ENCODE measurements at places on chromosomes 7 and 10.

DNA sequence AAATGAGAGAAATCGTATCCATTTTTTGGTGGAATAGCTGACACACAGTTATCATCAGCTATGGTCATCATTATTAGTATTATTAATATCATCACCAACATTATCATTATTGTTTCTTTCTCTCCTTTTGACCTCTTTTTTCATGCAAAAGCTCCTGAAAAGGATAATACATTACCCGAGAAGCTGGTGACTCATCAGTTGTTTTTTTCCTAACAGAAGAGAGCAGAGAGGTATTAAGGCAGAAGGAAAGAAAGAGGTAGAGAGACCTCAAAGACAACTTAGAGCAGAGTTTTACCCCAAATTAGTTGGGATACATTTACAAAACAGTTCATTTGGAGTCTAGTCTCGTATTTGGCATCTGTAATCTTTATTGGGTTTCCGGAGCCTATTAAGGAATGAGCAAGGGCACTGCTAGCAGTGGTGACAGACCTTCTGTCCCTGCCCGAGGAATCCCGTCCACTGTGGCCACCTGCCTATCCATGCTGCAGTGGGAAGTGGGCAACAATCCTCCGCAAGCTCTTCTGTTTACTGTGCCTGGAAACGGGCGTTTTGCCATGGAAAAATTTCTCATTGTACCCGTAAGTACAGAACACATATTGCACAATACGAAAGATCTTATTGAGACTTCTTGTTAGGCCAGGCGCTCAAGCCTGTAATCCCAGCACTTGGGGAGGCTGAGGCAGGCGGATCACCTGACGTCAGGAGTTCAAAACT lies 170.0 kb upstream of the MKLN1 start:
- DNase-seq, result no peak

DNA sequence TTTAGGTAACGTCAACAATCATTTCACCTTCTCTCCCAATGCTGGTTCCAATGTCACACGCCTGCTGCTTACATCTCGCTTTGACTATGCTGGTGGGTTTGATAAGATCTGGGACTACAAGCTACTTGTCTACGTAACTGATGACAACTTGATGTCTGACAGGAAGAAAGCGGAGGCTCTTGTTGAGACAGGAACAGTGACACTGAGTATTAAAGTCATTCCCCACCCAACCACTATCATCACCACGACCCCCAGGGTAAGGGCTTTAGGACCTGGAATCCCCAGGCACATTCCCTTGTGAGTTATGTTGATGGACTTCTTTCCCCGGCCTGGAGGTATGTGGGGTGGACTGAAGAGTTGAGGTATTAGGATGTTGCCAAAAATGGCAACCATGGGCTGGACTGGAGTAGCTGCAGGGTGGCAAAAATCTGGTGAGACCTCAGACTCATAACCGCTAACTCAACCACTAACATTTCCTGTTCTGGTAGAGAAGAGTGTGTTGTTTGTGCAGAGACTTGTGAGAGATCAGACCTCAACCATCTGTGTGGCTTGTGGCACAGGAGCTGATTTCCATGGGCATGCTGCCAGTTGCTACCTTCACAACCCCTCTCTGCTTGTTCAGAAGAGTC lies 59.2 kb downstream of the CDHR3 start:
- DNase-seq, result peak; percentile 51

- no peak for DNase-seq
These were observed 10.7 kb upstream of the SPOCK2 start for GRCh38 chr10:72098836-72099599.

- DNase-seq, result no peak
These were observed 5.7 kb upstream of the GLCCI1 start for GRCh38 chr7:7962851-7963250.

DNA sequence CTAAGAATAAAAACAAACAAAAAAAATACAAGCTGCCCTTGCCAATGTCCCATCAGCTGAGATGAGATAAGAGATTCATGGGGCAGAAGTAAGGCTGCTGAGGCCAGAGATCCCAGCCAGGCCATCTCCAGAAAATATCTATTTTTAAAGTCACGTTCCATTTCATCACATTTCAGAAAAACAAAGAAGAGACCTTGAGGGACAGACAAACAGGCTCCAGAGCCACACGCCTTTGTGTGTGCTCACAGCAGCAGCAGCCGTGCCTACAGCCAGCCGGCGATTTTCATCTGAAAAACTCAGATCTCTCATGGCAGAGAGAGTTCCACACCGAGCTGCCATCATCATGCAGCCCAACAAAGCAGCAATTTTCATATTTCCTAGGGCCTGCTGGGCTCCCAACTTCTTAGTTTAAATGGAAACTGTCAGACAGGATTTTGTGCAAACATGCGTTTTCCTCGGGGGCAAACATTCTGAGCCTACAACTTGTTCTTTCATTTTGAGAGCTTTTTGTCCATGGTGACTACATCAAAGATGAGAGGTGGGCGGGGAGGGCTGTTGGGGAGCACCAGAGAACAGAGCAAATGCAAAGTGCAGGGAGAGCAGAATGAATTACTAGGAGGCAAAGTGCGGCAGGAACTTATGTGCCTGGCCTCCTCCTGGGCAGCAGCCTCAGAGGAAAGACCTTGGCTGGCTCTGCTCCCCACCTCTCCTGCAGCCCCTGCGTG lies 38.8 kb downstream of the DLG5 start:
- no peak for DNase-seq

DNA sequence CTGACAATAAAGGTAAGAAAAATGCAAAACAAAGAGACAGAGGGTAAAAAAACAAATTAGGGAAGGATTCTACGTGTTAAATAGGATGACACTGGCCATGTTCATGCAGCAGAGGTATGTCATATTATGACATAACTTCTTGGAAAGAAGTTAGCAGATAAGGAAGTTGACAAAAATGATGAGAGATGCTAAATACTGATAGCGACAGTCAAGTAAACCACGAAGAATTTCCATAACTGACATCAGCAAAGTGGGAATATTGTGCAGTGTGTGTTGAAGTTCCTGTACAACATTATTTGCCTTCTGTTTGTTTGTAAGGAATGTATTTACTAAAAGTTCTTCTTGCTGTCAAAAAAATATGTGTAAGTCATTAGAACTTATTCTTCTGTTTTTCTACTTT lies 29.5 kb downstream of the MDH2 start:
- DNase-seq, result no peak

DNA sequence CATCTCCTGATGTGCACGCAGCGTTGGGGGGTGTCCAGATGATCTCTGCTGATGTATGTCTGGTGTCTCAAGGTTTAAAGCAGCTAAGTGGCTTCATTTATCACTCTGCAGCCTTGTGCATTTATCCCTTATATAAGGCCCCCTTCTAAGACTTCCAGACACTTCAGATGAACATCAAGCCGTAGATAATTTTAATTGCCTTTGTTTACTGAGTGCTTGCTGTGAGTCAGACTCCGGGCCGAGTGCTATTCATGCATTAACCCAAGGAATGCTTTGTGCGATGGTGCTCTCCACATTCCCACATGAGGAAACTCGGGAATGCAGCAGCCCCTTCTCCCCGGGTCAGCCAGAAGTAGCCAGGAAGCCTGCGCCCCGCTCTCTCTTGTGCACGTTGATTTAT lies 328.6 kb upstream of the COBL start:
- DNase-seq, result no peak

DNA sequence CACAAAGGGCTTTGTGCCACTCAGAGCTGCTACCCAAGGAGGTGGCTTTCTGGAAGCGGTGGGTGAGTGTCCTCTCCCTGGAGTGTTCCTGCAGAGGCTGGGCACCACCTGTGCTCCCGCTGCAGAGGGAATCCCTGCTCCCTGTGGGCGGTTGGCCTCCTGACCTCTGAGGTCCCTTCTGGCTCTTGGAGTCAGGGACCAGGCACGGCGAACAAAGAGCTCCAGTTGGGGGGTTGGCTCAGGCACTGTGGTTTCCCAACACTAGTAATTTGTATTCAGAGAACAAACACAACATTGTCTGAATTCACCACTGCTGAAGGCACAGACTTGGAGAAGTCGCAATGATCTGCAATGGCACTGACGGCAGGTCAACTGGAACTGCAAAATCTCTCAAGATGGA lies 328.9 kb downstream of the PRPF18 start:
- no peak for DNase-seq

GRCh38 chr7:36198854-36199266 lies 45.8 kb downstream of the EEPD1 start:
- no peak for DNase-seq

- DNase-seq, result no peak
These were observed 171.2 kb downstream of the SUGCT start for GRCh38 chr7:40306025-40306424.

GRCh38 chr7:132455378-132455777 lies 120.9 kb downstream of the PLXNA4 start:
- no peak for DNase-seq

GRCh38 chr7:51982653-51983052 lies 666.0 kb upstream of the COBL start:
- no peak for DNase-seq

GRCh38 chr10:110612087-110612486 lies 32.0 kb upstream of the RBM20 start:
- no peak for DNase-seq

DNA sequence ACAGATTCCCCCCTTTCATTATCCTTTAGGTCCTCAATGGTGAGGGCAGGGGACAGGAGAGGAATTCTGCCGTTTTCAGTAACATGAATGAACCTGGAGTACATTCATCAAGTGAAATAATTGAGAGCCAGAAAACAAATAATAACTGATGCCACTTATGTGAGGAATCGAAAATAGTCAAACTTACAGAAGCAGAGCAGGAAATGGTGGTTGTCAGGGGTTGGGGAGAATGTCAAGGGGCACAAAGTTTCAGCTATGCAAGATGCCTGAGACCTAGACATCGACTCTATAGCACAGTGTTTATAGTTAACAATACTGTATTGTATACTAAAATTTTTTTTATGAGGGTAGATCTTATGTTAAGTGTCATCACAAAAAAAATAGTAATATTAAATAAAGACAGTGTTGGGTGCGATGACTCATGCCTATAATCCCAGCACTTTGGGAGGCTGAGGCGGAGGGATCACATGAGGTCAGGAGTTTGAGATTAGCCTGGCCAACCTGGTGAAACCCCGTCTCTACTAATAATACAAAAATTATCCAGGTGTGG lies 1219.8 kb downstream of the GATA3 start:
- no peak for DNase-seq

GRCh38 chr10:129272176-129272575 lies 194.9 kb upstream of the MGMT start:
- DNase-seq, result no peak

DNA sequence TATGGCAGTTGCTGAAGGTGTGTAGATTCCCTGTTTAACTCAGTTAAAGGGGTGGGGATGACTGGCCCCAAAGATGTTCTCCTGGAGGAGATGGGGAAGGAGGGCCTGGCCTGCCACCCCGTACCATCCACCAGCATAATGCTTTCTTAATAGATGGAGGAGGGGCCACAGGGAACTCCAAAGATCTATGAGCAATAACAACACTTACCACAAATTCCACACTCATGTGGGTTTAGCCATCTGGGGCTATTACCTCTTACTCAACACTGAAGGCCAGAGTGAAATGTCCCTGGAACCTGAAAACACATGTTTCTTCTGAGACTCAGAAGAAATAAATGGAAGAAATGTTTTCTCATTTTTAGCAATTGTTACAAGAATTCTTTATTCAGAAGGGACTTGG lies 259.0 kb downstream of the CXCL12 start:
- no peak for DNase-seq

GRCh38 chr10:101018600-101019439 lies 12.1 kb downstream of the PDZD7 start:
- no peak for DNase-seq
